ENCODE measurements at places on chromosomes 1 and 21. TPM values are rescaled to one million over a fixed set of nuclear protein-coding genes. Genes with fewer than 3 reads are reported as not detected.

- no peak for DNase-seq
Measured at GRCh38 chr1:193514397-193514796, 328.0 kb upstream of the B3GALT2 start.

The WNT3A gene
- total RNA-seq: not detected

The ZNF683 gene
- total RNA-seq: not detected

The AMY1B gene
- total RNA-seq: not detected

- no peak for DNase-seq
Measured at GRCh38 chr21:44767834-44768831, 33.5 kb downstream of the UBE2G2 start.

GRCh38 chr21:45590246-45590725, 48.0 kb upstream of the SLC19A1 start:
- peak; percentile 88 for DNase-seq

GRCh38 chr21:17334484-17334883, 178.4 kb upstream of the CXADR start:
- DNase-seq: no peak

The KCNJ6 gene
- total RNA-seq: not detected

DNA sequence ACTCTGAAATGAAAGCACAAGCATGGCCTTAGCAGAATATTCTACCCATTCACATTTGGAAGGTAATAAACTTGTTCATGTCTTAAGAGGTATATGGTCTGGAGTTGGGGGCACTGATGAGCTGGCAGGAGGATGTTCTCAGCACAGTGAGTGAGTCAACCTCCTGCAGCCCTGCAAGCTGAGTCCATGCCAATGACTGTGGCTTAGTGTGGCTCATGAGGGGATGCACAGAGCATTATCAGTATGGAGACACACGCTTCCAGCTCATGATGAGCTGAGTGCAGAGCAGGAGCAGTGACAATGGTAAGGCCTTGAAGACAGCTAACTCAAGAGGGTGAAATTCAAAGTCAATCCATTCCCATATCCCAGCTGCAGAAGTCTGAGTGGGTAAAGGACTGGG, 102.3 kb downstream of the TNFSF18 start:
- DNase-seq: no peak

GRCh38 chr1:156295391-156295947, at the start of gene GLMP:
Gene GLMP, minus strand, starts transcription at chr1:156295679. Its CDS starts 34 bp downstream, at chr1:156295645.
- peak; percentile 88 for DNase-seq

The OR2T1 gene
- not detected for total RNA-seq

DNA sequence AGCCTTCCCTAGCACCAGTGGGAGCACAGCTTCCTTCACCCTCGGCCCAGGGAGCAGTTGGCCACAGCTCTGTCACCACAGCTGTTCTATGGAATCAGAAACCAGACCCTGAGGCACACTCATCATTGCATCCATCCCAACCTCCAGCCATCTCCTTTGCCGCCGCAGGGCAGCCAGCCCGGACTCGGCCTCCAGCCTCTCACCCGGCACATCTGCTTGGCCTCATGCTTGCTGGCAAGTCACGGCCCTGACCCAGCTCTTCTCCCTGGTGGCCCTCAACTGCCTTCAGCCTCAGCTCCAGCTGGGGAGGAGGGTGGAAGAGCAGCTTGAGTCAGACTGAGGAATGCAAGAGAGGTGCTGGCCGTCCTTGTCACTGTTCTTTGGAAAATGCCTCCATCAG, 59.8 kb downstream of the TOR1AIP2 start:
- no peak for DNase-seq

DNA sequence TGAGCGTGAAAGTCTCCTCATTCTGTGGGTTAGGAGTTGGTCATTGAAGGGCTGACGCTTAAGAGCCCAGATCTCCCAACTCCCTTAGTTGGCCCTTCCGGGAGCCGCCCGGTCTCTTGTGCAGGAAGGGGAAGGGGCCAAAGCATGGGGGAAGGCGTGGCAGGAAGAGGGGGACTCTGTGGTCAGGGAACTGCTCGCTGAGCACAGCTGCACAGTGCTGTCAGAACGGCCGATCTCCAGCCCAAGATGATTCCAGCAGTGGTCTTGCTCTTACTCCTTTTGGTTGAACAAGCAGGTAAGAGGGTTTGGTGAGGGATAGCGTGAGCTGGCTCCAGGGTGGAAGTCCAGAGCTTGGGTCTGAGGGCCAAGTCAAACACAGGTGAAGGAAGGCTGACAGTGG, at the start of gene FCER1G:
TSS of gene FCER1G (plus strand) at position 220 of the 400 bp plus-strand sequence. CDS start at position 247, 27 bp downstream.
- peak; percentile 94 for DNase-seq

- DNase-seq: no peak
Measured at GRCh38 chr1:20255666-20256065, 35.0 kb upstream of the VWA5B1 start.

The OR2T29 gene
- not detected for total RNA-seq

GRCh38 chr1:25543425-25544242, at the start of gene LDLRAP1:
Gene LDLRAP1, plus strand, starts transcription at chr1:25543606. Its CDS starts 93 bp downstream, at chr1:25543699.
- peak; percentile 93 for DNase-seq

DNA sequence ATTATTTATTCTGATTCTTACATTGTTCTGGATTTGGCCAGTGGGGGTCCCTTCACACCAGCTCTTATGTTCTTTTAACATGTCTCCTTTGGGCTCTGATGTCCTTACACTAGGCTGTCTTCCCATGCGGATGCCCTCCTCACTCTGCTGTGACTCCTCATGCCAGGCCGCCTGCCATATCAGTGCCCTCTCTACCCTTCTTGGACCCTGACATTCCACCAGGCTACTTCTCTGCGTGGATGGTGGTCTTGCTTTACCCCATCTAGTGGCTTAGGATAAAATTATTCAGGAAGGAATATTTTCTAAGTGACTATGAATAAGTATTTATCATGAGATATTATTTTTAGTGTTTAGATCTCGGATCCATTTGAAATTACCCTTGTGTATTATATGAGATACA, 21.2 kb downstream of the ATF6 start:
- DNase-seq: peak; percentile 38

The CFHR5 gene
- total RNA-seq: not detected

DNA sequence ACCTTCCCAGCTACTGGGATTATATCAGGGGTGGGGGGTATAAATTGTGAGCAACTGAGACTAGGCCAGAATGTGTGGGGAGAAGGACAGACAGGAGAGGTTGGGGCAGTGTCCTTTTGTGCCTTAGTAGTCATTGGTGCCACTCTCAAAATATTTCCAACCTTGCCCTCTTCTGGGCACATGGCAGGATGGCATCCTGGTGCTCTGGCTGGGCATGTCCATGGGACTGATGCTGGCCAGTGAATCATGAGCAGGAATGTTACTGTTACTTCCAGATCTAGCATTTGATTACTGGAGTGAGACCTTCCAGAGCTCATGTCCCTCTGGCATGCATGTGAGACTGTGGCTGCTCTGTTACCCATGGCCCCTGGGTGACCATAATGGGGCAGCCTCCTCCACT, 151.2 kb downstream of the MATN1 start:
- no peak for DNase-seq

GRCh38 chr1:34927316-34927715, 2.1 kb downstream of the DLGAP3 start:
- no peak for DNase-seq

DNA sequence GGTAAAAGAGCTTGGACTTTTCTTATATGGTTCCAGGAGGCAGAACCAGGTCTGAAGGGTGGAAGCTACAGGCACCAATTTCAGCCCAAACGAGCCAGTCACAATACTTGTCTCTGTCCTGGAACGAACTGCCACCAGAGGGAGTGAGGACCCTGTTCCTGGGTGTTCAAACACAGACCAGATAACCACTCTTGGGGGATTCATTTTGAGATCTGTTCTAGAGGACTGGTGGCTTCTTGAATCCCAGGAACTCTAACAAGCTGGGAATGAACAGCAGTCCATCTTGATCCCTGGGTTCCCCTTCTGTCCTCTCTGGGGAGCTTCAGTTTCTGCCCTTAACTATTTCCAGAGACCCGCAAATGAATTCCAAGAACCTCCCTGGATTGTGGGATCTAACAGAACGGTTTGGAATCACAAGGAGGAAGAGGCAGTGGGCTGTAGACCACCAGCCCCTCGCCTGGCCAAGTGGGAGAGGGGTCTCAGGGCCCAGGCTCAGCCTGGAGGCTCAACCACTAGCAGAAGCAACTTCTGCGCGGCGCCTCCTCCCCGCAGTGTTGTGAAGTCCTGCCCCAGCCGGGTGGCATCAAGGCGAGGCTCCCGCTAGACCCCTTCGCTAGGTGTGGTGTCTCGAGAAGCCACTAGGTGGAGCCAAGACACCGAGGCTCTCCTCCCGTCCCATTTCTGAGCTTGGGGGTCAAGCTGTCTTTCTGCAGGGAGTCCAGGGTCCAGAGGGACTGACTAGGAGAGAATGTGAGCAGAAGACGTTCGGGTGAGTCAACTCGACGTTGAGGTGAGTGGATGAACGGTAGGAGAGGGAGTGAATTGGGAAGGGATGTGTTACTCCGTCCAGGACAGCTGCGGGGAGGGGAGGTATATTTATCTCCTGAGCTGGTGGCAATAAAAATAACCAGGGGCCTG, 12.1 kb upstream of the NES start:
- peak; percentile 90 for DNase-seq
